ENCODE measurements at places on chromosomes 4 and X.
A peak's percentile ranks its signal among the peaks of the same experiment; 100 is the strongest.

DNA sequence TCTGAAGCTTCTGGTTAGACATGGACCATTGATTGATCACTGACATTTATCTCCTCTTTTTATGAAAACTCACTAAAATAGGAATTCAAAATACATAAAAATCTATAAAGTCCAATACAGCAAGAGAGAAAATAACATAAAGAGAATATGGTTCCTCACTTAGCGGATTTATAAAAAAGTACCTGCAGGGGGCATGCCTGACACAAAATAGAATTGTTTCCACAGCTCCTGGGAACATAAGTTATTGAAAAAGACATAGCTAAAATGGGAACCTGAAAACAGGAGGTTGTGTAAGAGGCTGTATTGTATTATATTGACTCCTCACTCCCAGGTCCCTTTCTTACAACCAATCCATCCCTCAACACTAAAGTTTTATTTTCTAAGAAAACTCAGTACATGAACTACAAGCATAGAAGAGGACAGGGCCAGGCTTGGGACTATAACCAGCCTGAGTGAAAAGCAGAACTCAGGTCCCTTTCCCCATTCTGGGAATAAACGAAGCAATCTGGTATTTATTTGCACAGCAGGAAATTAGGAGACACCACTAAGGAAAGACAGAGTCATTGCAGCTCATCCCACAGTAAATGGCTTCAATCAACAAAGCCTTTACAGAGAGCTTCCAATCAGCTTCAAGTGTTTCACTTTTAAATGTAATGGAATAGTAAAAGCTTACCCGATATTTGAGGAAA lies 121.1 kb upstream of the NDST4 start:
- no peak for DNase-seq

DNA sequence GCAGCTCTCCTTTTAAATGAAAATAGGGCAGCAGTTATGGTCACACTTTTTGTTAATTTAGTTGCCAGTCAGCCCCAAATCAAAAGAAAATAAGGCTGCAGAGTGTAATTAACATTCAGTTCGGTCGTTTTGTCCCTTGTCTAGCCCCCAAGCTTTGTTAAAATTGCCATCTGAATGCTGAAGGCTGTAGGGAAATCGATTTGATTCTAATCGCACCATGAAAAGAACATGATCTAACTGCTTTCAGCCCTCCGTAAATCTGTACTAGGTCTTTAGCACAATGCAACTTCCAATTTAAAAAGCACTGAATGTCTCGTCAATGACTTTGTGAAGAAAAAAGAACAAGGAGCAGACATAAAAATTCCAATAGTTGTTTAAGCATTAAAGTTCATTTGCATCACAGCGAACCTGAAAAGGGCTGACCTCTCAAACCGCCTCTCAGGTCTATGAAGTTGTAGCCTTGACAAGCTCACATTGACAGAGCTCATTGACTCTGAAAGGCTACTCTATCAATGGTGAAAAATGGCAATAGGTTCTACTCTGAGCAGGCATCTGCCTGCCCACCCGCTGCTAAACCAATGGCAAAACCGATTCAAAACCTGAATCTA lies 48.9 kb downstream of the CHIC2 start:
- no peak for DNase-seq

- DNase-seq = no peak
These were observed 82.4 kb upstream of the BEND4 start for GRCh38 chr4:42234817-42235216.

GRCh38 chr4:167964766-167965373 lies 127.5 kb upstream of the ANXA10 start:
- DNase-seq = no peak

- no peak for DNase-seq
These were observed 39.6 kb downstream of the DGKK start for GRCh38 chrX:50430917-50431575.

DNA sequence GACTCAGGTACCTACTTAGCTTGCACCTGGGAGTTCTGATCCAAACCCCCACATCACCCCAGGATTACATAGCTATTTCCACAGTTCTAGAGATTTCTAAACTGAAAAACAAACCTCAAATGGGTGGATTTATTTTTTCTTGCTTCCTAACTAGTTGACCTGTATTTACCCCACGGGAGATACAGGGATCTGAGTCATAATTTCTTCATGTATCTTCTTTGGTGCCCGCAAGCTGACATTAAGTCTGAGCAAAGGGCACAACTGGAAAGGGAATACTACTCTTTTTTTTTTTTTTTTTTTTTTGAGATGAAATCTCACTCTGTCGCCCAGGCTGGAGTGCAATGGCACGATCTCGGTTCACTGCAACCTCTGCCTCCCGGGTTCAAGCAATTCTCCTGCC lies 10.0 kb upstream of the ELOVL6 start:
- no peak for DNase-seq

DNA sequence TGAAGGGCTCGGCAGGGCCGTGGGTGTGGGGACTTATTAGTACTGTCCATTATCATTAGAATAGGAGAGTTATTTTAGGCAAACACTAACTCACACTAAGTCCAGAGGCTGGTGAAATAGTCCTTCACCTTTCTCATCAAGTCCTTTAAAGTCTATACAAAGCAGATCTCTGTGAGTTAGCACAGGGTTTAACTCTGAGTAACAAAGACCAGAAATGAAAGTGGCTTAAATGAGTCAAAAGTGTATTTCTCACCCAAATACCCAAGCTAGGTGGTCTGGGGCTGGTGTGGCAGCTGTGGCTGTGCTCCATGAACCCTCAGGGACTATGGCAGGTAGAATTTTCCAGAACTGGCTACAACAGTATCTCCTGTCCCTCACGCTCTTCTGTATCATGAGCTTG lies 263.2 kb downstream of the BCOR start:
- no peak for DNase-seq

DNA sequence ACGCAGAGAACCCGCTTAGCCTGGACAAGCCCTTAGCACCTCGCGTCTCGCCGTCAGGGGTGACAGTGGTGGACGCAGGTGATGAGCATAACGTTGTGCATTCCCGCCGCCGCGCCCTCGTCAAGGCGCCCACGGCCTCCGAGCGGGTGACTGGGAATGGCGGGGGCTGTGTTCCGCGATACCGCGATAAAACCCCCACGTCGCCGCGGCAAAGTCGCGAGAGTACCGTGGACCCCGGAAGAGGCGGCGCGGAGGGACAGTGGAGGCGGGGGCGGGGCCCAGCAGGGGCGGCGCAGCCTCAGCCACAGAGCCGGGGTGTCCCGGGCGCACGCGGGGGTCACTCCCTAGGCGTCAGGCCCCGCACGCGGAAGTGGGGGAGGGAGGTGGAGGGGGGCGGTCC lies 53.8 kb downstream of the ZFYVE28 start:
- DNase-seq = no peak

GRCh38 chrX:147739196-147739595 lies 172.5 kb upstream of the FMR1 start:
- DNase-seq = no peak

- DNase-seq = no peak
These were observed 856 bp downstream of the SLC9B1 start for GRCh38 chr4:103018391-103019307.

DNA sequence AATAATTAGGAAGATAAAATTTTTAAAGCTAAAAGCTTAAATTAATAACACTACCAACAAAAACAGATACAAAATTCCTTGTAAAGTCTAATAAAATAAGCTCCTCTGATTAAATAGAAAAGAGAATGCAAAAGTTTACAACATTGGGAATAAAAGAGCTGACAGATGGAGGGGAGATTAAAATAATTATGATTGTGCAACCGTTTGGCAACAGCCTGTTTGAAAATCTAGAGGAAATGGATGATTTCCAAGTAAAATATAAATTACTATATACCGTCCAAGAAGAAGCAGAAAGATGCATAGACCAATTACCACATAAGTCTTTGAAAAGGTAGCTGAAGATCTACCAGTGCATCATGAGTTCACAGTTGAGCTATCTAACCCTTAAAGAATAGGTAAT lies 46.4 kb upstream of the VBP1 start:
- no peak for DNase-seq

DNA sequence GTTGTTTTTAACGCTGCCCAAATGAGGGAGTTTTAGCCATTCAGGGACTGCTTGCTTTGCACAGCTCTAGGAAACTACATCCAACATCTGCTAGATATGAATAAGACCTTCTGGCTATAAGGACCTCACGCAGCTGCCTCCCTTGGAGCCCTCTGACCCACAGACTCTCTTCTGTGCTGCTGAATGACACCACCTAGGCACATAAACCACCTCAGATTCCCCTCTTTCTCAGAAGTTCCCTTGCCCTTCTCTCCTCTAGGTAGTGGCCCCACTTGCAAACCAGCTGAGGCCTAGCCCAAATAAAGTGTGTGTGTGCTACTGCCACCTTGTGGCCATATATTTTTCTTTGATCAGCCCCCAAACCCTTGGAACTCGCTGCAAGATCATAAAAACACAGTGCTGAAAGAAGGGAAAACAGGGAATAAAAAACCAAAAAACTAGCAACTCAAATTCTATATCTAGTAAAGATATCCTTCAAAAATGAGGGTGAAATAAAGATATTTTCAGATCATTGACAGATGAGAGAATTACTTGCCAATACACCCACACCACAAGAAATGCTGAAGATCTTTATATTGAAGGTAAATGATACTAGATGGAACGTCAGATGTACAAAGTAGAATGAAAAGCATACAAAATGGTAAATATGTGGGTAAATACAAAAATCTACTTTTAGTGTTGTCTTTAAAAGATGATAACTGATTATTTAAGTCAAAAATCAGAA lies 265.9 kb downstream of the ADAMTS3 start:
- DNase-seq = no peak

DNA sequence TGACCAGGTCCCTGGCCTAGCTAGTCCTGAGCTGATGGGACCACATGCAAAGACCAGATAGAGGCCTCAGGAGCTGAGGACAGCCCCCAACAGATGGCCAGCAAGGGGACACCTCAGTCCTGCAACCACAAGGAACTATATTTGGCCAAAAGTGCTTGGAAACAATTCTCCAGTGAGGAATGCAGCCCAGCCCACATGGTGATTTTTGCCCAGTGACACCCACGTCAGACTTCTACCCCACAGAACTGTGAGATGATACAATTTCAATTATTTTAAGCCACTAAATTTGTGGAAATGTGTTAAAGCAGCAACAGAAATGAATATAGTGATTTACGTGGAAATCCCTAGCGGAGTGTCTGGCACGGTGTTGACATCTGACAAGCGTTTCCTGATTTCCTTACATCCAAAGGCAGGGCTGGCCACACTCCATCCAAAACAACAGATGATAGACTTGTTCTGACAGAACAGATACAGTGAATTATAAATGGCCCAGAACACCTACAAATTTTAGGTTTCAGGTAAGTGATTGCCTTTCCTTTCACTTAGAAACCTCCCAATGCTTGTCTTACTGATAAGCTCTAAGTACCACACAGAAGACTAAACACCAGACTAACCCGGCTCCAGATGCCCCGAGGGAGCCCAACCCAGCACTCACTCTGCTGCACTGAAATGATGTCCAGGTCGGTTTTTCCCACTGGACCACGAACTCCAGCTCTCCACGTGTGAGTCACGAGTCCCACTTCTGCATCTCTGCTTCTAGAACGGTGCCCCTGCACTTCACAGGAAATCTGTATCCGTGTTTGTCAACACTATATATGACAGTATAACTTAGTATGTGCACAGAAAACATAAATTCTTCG lies 5.8 kb downstream of the AFAP1 start:
- no peak for DNase-seq

- DNase-seq = peak; percentile 0
These were observed 113.0 kb upstream of the PRDX4 start for GRCh38 chrX:23554304-23554703.

DNA sequence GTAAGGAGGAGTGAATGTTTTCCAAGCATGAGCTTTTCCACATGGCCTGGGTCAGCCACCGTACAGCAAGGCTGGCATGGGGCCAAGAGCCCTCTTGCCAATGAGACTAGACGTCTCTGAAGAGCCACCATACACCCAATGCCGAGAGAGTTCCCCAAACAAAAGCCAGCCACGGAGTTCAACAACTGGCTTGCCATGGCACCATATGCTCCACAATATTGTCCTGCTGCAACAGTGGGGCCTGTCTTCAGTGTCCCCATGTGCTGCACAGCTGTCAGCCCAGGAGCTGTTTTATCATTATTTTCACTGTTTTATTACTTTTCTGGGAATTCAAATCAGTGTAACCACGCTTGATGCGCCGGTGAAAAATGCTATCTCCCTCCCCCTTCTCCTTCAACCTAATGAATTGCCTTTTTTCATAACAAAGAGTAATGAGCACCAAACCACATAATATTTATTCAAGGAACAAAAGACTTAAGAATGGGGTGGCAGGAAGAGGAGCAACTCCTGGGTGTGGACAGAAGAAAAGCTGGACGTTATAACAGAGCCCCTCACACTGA lies 18.4 kb downstream of the MAML3 start:
- DNase-seq = peak; percentile 24

DNA sequence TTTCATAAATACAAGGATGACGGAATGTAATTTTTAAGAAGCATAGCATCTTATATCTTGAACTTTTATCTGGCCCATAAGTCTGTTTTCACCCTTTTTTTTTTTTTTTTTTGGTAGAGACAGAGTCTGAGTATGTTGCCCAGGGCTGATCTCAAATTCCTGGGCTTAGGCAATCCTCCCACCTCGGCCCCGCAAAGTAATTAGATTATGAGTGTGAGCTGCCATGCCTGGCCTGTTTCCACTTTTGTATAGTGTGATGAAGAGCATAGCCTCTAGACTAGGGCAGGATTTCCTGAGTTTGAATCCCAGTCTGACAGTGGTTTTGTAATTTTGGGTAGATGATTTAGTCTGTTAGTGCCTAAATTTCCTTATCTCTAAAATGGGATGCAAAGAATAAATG lies 11.0 kb downstream of the STIM2 start:
- DNase-seq = no peak

GRCh38 chr4:139956507-139957017 lies 197.4 kb downstream of the MAML3 start:
- DNase-seq = no peak

GRCh38 chr4:38328989-38329729 lies 334.8 kb upstream of the KLF3 start:
- no peak for DNase-seq

GRCh38 chrX:13418126-13419097 lies 98.6 kb upstream of the ATXN3L start:
- no peak for DNase-seq

DNA sequence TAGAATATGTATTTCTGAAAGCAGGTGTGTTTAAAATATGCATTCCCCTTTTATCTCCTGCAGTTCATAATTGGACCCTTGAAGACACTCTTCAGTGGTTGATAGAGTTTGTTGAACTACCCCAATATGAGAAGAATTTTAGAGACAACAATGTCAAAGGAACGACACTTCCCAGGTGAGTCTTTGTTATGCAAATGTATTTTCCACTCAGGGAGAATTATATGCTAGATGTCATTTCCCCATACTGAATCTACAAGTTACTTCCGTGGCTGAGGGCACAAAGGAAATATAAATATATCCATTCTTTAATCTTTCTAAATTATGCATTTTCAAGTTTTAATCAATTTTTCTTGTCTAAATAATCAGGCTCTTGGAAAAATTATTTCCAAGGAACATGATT lies 134.7 kb downstream of the STIM2 start:
- no peak for DNase-seq

DNA sequence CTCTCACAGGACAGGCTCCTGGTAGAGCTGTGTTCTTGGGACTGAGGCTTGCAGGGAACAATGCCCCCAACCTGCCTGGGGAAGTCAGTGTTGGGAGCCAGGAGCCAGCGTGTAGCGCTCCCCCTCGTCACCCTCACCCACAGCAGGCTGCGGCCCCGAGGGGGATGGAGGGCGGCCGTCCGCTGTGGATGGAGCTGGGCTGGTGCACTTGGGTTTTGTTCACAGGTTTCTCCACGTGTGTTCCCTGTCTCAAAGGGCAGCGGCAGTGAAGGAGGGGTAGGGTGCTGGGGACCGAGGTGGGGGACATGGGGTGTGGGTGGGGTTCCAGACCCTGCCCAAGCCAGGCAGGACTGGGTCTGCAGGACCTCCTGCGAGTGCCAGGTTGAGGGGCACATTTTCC lies 69.1 kb downstream of the RGS12 start:
- DNase-seq = no peak
